ENCODE measurements at places on chromosomes 5 and 9. TPM values are rescaled to one million over a fixed set of nuclear protein-coding genes. Genes with fewer than 3 reads are reported as not detected.
A peak's percentile ranks its signal among the peaks of the same experiment; 100 is the strongest.

Gene CNTFR
- polyA plus RNA-seq, result 8.7 TPM

Gene NTNG2
- polyA plus RNA-seq, result 0.21 TPM

DNA sequence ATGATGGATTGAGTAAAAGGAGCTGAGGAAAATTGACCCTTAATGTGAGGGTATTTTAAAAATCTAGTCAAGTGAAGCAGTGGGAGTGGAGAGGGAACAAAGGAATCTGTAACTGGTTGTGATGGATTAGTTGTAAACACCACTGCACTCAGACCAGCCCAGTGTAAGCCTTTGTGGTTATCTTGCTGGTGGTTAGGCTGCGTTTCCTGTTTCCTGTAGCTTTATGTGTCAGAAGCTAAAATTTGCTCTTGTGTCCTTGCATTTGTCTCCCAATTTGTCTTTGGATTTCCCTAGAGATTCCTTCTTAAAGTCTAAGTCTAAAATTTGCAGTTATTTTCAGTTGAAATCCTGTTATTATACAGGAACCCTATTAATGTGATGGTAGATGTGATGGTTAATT lies 6.3 kb downstream of the IFNA21 start:
- no peak for DNase-seq
- no peak overlapping the region for H3K4me3 ChIP-seq
- no peaks in the 10 kb centered on the region for H3K36me3 ChIP-seq
- no peaks in the 10 kb centered on the region for H3K4me1 ChIP-seq

DNA sequence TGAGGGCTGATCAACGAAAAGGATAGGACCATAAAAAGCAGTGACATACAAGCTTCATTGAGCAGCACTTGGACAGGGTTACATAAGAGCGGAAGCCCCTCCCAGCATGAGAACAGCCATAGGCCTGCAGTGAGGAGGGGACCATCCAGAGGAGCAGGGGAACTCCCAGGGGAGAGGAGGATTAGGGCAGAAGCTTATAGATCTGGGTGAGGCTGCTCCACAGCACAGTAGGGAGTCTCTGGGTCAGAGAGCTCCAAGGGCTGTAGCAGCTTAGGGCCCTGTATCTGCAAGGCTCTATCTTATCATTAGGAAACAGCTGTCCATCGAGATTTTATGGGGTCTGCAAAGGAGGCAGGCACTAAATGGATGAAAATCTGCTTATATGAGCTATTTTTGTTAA lies 186.6 kb downstream of the DOCK8 start:
- H3K4me1 ChIP-seq, result no peaks in the 10 kb centered on the region
- no peak overlapping the region for H3K27ac ChIP-seq
- H3K4me3 ChIP-seq, result no peak overlapping the region
- DNase-seq, result no peak

GRCh38 chr9:133742849-133743444 lies 4.8 kb upstream of the SARDH start:
- H3K4me3 ChIP-seq, result no peak overlapping the region
- no peaks in the 10 kb centered on the region for H3K36me3 ChIP-seq
- peak; percentile 77 for DNase-seq
- no peaks in the 10 kb centered on the region for H3K27me3 ChIP-seq
